OCI-LY7 (cell line): ENCODE measurements at places on chromosomes 1 and 21.
A peak's percentile ranks its signal among the peaks of the same experiment; 100 is the strongest.

GRCh38 chr1:93813076-93813475 is 65.9 kb downstream of the DNTTIP2 start:
- DNase-seq = no peak

- DNase-seq = no peak
Measured at GRCh38 chr1:60575326-60575977, 501.9 kb upstream of the C1orf87 start.

DNA sequence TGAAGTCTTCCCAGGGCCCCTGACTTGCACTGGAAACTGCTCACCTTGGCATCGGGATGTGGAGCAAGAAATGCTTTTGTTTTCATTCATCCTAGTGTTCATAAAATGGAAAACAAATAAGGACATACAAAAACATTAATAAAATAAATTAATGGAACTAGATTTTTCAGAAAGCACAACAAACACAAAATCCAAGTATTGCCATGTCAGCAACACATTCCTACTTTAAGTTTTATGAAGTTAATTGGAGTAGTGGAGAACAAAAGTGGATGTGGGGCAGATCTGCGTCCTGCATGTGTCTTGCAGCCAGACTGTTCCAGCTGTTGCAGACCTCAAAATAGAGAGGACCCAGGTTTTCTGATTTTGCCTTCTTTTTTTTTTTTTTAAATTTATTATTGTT is 32.9 kb downstream of the PRMT2 start:
- DNase-seq = no peak

- no peak for DNase-seq
Measured at GRCh38 chr1:206666031-206666561, 18.6 kb upstream of the MAPKAPK2 start.

DNA sequence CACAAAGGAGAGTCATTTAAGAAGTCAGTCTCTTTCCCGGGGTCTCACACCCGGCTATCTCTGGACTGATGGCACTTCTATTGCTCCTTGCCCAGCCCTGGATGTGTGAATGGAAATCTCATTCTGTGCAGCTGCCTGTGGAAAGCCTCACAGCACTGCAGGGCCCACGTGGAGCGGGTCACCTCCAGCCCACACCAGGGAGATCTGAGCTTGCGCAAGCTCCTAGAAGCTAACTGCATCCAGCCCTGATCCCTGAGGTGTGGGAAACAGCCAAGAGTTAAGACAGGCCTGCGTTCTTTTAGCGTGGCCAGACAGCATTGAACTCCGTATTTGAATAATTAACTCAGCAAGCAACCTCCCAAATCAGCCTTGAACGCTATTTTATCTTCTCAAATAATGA is 150.5 kb downstream of the LRIG2 start:
- DNase-seq = no peak

DNA sequence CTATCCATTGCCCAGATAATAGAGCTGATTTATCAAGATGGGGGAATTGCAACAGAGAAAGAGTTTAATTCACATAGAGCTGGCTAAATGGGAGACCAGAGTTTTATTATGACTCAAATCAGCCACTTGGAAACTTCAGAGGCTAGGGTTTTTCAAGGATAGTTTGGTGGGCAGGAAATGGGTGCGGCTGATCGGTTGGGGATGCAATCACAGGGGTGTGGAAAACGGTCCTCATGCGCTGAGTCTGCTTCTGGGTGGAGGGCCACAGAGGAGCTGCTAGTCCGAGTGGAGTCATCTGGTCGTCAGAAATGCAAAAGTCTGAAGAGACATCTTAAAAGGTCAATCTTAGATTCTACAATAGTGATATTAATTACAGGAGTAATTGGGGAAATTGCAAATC is 32.0 kb upstream of the FAM89A start:
- DNase-seq = no peak

- DNase-seq = no peak
Measured at GRCh38 chr1:28966617-28967016, 52.2 kb downstream of the EPB41 start.

- no peak for DNase-seq
Measured at GRCh38 chr1:83741770-83742169, 257.2 kb downstream of the TTLL7 start.

DNA sequence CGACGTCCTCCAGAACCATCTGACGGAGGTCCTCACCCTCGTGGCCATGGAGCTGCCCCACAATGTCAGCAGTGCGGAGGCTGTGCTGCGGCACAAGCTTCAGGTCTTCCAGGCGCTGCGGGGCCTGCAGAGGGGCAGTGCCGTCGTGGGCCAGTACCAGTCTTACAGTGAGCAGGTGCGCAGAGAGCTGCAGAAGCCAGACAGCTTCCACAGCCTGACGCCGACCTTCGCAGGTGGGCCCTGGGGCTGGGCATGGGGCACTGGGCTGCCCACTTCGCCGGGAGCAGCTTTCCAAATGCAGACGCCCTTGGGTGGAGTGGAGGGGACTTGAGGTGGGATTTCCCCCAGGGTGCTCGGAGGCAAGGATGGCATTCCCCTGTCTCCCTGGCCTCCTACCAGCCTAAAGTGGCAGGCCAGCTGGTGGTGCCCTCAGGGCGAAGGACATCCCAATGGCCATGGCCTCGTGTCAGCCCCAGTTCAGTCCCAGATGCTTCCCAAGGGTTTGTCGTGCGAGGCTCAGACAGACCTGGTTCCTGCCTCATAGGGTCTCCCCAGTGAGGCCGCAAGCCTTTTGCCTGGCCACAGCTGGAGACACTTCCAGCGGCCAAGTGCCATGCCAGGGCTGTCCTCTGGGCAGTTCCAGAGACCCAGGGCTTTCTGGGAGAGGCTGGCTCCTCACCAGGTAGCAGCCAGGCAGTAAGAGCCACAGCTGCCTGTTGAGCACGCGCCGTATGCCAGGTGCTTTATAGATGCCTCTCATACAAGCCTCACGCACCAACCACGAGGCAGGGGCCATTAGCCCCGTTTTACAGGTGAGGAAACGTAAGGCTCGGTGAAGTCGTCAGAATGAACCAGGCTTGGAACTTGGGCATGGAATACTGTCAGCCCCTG is 27.8 kb downstream of the H6PD start:
- DNase-seq = no peak

DNA sequence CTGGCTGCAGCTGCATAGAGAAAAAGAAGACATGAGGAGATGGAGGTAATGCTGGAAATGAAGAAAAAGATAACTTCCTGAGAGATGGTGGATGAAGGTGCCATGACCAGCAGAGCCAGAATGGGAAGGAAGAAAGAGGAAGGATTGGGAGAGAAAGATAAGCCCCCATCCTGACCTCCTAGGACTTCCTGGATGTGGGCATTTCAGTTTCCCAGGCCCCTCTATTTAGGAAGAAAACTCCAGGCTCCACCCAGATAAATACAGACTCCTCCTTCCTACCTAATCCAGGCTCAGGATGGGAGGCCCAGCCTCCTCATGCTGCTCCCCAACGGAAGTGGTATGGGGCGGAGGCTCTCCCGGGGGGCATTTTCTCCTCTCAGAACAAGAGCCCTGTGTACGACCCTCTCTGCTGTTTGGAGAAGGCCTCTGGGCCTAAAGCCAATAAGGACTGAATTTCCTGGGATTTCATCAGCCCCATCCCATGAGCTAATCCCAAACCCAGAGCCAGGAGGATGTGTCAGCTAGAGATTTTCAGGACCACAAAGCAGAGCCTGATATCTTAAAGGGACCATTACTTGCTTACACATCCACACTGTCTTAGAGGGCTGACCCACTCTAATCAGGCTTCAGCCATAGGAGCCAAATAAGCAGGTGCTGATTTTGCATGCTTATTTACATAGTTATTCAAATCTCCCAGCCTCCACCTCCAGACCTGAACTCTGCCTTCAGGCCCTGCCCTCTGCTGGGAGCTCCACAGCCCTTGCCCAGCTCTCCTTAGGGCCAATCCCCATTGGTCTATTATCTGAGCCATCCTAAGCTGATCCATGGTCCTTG is 5.1 kb upstream of the ARHGEF2 start:
- peak; percentile 85 for DNase-seq

- DNase-seq = no peak
Measured at GRCh38 chr1:203526572-203526971, 32.6 kb downstream of the OPTC start.

- no peak for DNase-seq
Measured at GRCh38 chr1:200174525-200175295, 147.2 kb downstream of the NR5A2 start.

DNA sequence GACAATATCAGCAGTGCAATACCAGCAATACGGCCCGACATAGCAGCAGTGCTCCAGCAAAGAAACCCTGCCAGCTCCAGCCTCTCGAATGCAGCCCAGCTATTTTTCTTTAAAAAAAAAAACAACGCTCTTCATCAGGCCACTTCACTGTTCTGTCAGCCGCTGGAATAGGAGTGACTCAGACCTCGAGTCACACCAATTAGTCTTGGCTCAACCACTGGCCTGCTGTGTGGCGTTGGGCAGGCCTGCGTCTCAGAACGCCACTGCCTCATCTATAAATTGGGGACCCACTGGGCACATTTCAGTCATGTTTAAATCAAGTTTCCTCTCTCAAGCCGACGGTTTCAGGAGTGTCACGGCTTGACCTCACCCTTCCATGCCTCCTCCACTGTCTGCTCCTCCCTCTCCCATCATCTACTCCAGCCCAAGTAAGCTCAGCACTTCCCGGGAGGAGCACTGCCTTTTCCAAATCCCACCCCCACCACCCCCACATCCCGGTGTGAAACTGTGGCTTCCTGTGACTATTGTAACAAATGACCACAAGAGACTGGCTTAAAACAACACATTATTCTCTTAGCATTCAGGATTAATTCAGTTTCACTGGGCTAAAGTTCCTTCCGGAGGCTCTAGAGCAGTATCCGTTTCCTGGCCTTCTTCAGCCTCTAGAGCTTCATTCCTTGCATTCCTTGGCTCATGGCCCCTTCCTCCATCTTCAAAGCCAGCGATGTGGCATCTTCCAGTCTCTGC is 71.9 kb upstream of the EFHD2 start:
- no peak for DNase-seq

GRCh38 chr1:204340081-204340889 is 19.4 kb downstream of the PLEKHA6 start:
- no peak for DNase-seq

GRCh38 chr1:12458571-12458970 is 159.4 kb downstream of the DHRS3 start:
- no peak for DNase-seq

- no peak for DNase-seq
Measured at GRCh38 chr1:94929351-94930217, 2.7 kb upstream of the CNN3 start.

GRCh38 chr1:32706491-32706890 is 3.9 kb upstream of the SYNC start:
- no peak for DNase-seq

DNA sequence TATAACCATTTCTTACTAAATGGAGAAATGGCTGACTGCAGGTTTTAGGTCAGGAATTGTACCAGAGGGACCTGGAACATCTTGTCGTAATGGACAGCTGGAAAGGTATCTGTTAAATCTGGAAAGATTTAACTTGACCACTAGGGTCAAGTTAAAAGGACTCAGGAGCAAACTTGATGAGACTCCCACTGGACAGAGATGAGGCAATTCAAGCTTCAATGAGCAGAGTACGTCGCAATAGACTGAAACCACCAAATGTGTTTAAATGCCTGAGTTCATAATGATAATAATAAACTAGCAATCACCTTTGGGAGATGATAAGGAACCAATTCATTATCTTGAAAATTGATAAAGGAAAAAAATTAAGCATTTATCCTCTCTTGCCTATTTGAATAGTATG is 8.7 kb downstream of the IFNLR1 start:
- DNase-seq = no peak

- peak; percentile 17 for DNase-seq
Measured at GRCh38 chr1:234928642-234929041, 200.0 kb downstream of the TOMM20 start.

DNA sequence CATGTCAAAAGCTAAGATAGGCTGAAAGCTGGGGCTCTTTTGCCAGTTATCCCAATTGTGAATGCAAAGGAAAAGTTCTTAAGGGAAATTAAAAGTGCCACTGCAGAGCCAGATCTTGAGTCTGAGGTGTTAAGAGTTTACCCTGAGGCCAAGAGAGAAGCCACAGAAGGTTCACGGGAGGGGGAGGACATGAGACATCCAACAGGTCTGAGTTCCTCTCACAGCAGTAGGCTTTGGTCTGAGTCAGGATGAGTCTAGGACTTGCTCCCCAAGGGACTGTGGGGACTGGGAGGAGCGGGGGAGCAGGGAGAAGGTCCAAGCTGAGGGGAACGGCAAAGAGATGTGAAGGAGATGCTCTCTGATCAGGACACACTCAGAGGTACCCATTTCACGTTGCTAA is 411.2 kb upstream of the CAMK1G start:
- DNase-seq = no peak

DNA sequence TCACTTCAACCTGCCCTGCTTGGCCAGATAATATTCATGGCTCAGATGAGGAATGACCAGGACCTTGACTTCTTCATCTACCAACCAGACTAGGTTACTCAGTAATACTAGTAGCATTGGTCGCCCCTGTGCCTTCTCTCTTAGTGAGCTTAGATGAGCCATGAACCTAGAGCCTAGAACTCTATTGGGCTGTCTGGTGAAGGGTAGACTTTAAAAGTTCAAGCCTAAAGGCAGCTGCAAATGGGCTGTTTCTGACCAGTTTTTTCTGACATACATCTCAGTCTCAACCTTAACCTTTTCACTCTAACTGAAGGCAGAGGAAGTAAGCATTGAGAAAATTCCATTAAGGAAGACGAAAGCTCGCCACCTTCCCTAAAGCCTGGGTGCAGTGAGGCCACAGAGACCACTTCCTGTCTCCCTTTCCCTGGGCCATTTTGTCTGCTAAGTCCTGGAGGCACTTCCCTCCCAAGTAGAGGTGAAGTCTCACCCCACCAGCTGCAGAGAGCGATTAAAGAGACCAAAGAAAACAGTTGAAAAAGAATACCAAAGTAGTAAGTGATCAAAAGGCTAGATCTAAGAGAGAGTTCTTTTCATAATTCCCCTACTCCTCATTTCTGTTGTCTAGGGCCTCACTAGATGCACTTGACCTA is 53.3 kb downstream of the MTR start:
- DNase-seq = no peak

DNA sequence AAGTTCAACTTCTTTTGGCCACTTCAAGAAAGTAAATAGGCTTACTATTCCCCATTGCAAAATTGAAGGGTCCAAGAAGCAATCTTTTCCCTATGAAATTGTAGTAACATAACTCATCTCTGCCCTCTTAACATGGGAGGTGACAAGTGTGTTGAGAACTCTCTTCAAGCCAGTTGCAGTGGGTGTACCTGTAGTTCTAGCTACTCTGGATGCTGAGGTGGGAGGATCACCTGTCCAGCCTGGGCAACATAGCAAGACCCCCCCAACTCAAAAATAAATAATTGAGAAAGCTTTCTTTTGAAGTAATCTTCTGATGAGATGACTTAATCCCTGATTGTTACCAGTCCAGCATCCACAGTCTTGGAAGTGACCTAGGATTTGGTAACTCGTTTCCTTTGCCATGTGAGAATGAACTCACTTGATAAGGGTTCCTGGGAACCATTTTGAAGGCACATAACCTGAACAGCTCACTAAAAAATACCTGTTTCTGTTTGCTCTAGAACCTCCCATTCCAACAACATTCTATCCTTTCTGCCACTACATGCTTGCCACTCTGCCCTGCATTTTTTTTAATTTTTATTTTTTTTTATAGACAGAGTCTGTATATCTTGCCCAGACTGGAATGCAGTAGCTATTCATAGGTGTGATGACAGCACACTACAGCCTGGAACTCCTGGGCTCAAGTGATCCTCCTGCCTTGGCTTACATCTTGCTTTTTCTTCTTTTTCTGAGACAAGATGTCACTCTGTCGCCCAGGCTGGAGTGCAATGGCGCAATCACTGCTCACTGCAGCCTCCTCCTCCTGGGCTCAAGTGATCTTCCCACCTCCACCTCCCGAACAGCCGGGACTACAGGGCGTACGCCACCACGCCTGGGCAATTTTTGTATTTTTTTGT is 1.4 kb upstream of the IPO9 start:
- DNase-seq = no peak
